ENCODE measurements at places on chromosomes 7 and 10.

- peak; percentile 16 for DNase-seq
These were observed 4.0 kb upstream of the SH3PXD2A start for GRCh38 chr10:103859161-103860086.

DNA sequence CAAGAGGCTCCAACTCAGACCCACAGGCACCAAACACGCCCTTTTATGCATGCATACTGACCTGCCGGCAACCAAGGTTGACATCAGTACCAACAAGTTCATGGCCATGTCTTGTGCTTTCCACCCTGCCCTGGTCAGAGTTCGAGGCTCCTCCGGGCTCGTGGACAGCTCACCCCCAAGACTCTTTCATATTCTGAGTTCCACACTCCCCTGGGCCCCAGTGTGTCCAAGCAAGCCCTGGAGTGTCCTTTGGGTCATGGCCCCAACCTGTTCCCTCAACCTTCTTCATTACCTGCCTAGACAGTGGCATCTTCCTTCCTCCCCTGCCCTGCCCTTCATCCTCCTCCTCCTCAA, 40.5 kb downstream of the HIF1AN start:
- no peak for DNase-seq

GRCh38 chr10:89255793-89256192, 4.2 kb upstream of the LIPA start:
- no peak for DNase-seq

- DNase-seq: no peak
These were observed 45.7 kb downstream of the KIAA1549 start for GRCh38 chr7:138935465-138936011.

GRCh38 chr10:11444531-11445228, 166.8 kb downstream of the USP6NL start:
- no peak for DNase-seq

DNA sequence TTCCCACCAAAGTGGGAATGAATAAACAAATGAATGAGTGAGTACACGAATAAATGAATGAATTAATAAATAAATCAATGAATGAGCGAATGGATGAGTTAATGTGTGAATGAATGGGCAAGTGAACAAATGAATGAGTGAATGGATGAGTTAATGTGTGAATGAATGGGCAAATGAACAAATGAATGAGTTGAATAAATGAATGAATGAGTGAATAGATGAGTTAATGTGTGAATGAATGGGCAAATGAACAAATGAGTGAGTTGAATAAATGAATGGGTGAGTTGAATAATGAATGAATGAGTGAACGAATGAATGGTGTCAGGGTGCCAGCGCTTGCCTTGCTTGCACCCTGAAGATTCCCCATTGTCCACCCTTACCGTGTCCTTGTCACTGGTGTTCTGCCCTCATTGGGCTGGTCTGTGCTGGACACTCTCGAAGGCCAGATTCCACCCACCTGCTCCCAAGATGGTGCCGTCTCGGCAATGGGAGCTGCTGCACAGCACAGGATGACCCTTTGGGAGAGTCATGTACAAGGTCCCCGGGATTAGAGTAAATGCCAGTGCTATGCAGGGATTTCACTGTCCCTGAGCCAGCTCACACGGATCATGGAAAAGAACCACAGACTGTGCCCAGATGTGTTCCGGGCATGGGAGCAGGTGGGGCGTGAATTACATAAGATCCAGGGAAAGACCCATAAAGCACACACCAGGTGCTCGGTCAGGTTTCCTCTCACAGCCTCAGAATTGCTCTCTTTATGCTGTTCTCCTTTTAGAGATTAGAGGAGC, 83.2 kb downstream of the CAMK1D start:
- no peak for DNase-seq

DNA sequence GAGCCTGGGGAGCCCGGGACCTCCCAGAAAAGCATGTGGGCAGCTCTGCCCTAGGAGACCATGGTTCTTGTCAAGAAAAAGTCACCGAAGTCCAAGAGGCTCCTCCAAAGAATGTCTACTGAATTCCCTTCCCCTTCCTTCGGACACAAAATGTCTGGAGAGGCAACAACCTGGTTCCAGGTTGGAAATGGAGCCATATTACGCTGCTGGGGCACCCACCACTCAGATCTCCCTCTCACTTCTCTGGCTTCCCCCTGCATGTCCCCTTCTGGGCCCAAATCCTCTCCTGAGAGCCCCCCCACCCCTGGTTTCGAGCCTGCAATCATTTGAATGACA, 52.6 kb downstream of the RGS10 start:
- DNase-seq: no peak

DNA sequence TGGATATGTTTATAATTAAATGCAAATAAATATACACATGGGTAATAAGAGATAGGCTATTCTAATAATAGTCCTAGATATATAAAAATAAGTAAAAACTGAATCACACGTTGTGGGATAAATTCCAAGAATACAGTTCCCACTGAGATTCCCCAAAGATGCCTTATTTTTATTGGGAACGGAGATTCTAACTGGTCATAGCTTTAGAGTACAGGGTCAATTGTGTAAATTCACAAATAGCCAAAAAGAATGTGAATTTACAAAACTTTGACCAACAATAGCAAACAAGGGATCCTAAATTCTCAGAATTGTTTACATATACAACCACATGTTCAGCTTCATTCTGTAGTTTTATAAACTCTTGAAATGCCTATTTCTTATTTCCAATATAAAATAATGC, 65.0 kb downstream of the VSTM4 start:
- DNase-seq: no peak

GRCh38 chr10:130863044-130863443, 448.5 kb downstream of the TCERG1L start:
- no peak for DNase-seq

GRCh38 chr7:142516038-142516501, 233.2 kb upstream of the PRSS1 start:
- no peak for DNase-seq

DNA sequence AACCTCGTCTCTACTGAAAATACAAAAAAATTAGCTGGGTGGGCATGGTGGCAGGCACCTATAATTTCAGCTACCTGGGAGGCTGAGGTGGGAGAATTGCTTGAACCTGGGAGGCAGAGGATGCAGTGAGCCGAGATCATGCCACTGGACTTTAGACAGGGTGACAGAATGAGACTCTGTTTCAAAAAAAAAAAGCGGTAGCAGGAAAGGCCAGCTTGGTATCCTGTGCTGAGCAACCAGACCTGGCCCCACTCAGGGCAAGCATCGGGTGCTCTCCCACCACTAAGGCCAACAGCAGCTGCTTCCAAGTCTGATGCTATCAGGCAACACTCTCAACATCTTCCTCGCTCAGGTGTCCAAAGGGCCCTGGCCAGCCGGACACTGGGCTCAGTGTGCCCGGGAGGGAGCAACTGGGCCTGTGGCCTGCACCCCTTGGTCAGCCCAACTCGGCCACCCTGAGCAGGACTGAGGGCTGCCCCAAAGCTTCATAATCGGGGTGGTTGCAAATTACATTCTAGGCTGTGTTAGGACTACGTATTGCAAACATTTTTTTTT, 44.3 kb upstream of the MSMB start:
- DNase-seq: no peak

DNA sequence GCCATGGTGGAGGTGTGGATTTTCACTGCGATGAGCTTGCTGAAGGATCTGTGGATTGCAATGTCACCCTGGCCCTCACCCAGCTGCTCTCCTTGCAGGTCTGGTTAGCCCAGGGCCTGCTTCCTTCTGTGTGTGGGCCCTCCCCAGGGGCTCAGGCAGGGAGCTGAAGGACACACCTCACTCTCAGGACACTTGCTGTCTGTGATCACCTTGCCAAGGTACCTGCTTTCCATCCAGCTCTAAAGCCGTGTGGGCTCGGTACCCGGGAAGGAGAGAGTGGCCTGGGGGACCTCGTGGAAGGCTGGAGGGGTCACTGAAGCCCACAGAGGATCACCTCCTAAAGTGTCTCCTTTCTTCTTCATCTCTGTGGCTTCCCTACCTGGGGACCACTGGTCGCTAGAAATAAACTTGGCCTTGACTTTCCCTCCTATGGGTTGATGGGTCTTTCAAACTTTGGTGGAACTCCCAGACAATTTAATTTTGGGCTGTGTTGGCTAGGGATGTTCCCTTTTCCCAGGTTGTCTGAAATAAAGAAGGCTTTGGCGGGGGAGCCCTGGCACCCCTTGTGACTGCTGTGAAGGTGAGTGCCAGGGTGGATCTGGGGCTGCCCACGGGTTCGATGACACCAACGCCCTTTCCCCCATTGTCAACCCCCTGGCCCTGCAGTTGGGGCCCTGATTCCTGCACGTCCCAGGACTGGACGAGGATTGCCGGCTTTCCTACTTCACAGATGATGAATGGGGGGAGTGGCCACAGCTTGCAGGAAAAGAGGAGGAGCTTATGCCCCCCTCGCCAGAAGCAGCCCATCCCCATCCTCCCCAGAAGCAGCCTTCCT, 331.0 kb downstream of the ADARB2 start:
- no peak for DNase-seq

- DNase-seq: no peak
These were observed 47.7 kb downstream of the LYZL2 start for GRCh38 chr10:30581779-30582380.

- no peak for DNase-seq
These were observed 49.7 kb downstream of the TMEM178B start for GRCh38 chr7:141123522-141123921.

DNA sequence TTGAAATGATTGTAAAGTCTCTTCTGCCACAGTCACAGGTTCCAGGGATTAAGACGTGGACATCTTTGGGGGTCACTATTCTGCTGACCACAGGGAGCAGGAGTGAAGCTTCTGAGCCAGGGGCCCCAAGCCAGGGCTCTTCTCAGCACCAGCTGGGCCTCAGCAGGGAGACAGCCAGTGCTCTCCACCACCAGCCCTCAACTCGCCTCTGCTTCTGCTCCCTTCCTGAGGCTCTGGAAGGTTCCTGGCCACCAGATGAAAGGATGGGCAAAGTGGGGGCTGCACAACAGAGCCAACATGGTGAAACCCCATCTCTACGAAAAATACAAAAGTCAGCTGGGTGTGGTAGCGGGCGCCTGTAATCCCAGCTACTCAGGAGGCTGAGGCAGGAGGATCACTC, 11.2 kb upstream of the CRYGN start:
- DNase-seq: no peak

DNA sequence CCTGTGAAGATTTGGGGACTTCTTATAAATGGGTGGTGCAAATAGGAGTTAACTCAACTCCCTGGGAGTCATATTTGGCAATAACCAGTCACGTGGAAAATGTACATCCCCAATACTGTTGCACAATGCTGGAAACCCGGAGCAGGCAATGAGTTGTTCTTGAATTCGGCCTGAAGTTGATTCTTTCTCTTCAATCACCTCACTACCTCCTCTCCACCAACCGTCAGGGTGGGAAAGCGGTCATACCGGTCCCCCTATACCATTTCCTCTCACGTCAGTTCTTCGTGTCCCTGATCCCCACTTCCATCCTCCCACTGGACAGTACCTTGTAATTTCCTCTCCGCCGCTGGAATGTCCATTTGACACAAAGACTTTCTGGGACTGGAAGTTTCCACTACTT, 2.8 kb downstream of the GIMAP5 start:
- DNase-seq: no peak

DNA sequence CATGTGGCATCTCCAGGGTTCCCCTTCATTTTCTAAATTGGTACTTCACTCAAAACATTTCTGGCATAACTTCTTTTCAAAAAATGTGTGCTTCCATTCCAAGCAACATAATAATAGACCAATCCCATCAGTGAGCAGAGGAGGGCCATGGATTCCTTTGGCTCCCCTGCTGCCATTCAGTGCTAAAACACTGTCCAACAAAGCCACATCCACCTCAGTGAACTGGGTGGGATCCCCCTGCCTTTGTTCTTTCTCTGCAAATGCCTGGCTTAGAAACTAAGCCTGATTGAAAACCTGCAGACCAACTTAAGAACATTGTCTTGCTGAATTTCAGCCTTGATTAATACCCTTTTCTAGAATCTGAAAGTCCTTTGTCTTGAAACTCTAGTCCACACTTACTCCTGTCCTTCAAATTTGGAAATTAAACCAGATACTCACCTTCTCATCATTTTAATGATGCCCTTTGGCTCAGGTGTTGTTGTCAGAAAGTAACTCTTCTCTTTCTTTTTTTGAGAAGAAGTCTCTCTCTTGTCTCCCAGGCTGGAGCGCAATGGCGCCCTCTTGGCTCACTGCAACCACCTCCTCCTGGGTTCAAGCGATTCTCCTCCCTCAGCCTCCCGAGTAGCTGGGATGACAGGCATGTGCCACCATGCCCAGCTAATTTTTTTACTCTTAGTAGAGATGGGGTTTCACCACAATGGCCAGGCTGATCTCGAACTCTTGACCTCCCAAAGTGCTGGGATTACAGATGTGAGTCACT, 132.3 kb downstream of the PLXNA4 start:
- DNase-seq: no peak

DNA sequence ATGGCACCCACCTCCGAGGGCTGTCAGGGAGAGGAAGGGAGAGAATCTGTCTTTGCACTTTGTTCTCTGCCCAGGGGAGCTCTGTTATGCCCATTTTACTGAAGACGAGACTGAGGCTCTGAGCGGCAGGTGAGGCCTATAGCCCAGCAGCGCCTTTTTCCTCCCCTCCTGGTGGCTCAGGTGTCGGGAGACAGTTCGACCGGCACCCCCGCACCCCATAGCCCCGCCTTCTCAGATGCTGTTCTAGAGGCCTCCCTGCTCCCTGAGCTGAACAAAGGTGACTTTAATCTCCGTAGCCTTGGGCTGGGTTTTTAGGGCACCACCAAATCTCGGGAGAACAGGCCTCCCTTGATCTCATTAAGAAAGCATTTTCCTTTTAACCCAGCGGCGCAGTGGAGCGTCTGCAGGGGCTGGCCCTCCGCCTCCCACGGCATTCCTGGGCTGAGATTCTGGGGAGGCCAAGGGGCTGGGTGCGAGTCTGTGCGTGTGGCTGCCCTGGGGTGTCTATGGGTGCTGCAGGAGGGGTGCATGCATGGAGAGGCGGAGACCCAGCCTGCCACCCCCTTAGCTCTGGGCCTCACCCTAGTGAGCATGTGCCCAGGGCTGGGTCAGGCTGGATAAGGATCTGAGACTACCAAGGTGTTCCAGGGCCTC, 3.3 kb downstream of the LFNG start:
- no peak for DNase-seq

DNA sequence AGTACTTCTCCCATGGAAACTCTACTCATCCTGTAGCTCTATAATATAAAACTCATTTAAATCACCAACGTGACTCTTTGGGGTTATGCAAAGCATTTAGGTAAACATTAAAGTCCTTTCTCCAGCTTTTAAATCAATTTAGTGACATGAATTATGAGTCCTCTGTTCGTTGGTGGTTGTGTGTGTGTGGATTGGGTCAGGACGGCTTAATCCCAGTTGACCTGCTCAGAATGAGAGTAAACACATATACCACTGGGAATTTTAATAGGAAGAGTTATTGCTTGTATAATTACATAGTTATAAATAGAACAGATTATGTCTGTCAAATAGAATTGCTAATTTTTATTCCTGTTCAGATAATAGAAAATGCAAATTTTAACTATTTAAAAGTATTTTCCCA, 30.7 kb upstream of the ADCY1 start:
- DNase-seq: no peak
